ENCODE measurements at places on chromosomes 12 and 14.
A peak's percentile ranks its signal among the peaks of the same experiment; 100 is the strongest.

GRCh38 chr12:121483949-121484348 is 84.0 kb downstream of the RNF34 start:
- DNase-seq: no peak

DNA sequence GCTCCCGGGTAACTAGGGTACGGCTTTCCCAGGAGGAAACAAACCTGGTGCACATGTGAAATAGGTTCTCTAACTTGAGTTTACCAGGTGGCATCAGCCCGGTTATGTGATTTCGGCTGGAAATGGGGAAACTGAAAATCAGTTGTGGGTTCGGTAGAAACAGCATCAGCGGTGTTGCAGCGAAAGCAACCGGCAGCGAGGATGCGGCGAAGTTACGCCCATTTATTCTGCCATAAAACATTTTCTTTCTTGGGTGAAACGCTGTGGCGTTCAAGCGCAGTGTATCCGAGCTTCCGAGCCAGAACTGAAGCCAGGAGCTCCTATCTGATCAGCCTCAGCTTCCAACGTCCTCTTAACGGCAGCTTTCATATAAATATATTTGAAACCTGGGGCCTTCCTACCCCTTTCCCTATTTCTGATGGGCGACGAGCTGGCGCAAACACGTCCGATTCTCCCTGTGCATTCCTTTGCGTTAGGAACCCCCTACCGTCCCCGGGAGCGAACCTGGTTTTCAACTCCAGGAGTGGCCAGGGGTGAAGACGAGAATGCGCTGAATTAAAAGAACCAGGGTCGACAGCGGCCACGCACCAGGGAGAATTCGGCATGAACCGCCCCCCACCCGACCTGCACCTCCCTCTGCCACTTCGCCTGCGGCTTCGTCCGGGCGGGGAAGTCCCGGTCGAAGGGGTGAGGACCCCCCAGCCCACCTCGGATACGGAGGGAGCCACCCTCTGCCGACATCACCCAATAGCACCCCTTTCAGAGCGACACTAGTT is 1.6 kb downstream of the DPF3 start:
- no peak for DNase-seq

DNA sequence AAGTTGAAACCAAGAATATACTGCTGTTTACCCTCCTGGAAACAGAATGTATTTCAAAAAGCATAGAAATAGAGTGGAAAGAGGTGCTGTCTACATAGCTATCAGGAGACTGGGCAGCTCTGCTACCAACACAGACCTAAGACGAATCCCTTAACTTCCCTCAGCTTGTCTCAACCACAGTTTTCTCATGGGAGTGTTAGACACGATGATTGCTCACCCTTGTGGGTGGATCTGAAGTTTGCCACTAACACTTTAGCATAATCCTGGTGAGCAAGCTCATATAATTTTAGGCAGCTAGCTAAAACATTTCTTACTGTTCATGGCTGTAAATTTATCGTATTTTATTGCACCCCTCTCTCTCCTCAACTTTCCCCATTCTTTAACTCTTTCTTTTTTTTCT is 38.5 kb downstream of the C12orf75 start:
- DNase-seq: peak; percentile 42

DNA sequence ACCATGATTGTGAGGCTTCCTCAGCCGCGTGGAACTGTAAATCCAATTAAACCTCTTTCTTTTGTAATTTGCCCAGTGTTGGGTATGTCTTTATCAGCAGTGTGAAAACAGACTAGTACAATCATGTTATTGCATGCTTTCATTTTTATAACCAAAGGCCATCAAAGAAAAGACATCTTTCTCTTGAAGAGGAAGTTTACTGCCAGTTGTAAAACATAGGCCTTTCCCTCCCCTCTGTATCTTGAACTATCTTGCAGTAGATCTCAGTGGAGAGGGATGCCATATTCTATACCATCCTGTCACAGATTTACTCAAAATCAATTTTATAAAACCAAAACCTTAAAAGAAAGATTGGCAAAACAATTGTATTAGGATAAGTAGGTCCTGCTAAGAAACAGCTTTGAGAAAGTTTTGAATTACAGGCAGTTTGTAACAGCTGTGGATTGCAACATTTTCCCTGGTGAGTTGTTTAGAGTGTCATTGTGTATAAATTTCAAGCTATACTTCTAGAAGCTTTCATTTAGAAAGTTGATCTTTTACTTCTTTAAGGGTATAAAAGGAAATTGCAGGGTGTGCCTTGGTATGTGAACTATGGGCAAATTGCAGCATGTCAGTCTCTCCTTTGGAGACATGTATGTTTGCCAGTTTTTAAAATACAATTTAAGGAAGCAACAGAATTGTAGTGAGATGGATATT is 128.0 kb downstream of the ATP23 start:
- no peak for DNase-seq

GRCh38 chr12:109581856-109582255 is 8.3 kb downstream of the MVK start:
- DNase-seq: peak; percentile 70

DNA sequence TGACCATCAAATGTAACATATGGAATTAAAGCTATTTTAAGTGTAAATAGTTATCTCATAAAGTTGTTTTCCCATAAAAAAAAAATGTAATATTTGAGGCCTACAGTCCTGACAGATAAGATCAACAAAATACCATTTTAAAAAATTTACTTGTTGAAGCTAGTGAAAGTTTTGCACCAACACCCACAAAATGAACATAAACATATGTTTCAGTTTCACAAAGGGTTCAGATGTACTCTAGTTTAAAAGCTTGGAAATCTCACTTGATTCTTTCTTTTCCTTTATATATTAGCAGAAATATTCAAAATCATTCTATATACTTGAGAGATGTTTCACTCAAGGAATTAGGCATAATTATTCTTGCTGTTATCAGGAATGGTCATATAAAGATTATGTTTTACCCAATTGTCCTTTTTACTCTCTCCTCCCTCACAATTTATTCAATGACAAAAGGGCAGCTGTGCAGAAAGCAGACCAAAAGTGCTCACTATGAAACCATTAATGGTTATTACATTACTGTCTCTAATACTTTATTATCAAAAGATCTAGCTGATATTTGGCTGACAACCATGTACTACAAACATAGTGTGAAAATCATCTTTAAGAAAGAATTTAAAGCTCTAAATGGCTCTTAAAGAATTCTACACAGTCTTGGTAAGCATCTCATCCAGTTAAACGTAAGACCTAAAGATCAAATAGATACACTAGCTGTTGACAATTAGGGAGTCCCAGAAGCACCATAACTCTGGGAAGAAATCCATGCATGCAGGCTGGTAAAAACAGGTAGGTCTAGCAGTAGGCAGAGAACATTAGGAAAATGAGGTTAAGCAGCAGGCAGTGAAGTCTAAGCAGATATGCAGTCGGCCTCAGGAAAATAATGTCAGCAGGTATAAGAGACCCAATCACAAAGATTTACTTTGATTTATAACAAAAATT is 28.8 kb downstream of the KIF21A start:
- DNase-seq: no peak

- DNase-seq: no peak
These were observed 153.0 kb downstream of the NOVA1 start for GRCh38 chr14:26444822-26445221.

DNA sequence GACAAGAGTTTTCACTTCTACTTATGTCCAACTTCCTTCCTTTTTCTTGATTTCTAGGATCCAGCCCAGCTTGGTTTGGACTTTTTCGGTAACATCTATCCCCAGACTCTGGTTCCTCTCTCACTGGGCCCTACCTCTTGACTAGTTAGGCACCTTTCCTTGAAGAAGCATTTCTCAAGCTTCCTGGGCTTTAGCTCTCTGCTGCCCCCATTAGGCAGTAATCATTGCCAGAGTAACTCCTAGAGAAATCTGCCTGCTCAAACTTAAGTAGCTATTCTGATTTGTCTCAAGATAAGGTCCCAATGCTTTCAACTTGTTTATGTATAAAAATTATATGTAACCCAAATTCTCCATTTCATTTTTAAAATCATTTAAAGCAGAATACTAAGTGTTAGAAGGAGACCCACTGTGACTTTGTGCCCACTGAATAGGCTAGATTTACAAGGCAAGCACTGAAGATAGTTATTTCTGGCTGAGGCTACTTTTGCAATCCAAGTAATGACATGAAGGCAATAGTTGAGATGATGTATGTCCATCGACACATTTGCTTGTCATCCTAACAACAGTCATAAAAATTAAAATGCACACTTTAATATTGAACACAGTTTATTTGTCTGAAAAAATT is 275.0 kb upstream of the G2E3 start:
- DNase-seq: peak; percentile 38

- DNase-seq: no peak
These were observed 61.0 kb downstream of the HECTD4 start for GRCh38 chr12:112321245-112321644.

DNA sequence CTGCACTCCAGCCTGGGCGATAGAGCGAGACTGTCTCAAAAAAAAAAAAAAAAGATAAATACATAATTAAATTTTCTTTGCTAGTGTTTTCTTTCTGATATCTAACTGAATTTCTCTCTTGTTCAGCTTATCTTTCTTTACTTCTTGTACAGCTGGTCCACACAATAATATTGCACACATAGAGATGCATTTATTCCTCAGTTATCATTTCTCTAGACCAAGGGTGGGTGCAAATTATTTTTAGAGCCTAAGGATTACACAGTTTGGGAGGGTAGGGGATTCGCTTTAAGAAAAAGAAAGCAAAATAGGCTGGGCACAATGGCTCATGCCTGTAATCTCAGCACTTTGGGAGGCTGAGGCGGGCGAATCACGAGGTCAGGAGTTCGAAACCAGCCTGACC is 17.9 kb downstream of the A2ML1 start:
- no peak for DNase-seq

- DNase-seq: no peak
These were observed 34.2 kb upstream of the KRR1 start for GRCh38 chr12:75545636-75546035.

DNA sequence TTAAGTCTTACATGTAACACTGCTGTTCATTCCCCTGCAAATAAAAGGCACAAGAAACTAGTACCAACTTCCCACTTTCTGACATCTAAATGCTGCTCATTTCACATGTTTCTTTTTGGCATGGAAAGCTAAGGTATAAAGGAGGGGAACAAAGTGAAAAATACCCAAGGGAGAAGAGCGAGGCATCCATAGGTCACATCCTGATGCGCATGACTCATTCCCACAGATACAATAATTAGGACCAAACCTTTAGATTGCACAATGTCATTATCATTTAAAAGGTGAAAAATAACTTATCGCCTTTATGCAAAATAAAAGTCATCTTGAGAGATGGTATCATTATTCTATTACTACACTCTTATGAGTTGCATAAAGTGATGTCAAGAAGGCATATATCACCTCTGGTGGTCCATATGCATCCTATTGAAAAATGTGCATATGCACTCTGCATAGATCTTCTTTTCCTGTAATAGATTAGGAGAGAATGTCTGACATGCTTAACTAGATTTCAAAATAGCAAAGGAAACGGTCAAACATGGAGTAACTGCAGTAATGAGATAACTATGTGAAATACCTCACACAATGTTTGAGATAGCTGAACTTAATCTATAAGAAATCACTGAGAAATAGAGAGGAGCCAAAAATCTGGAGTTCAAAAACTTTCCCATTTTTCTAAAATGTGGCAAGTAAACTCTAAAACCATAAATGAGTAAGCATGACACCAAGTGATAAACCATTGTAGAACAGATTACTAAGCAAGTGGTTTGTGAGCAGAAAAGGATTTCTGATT is 382.5 kb upstream of the TMTC1 start:
- DNase-seq: no peak

GRCh38 chr14:38405851-38406635 is 150.2 kb upstream of the CLEC14A start:
- DNase-seq: no peak

DNA sequence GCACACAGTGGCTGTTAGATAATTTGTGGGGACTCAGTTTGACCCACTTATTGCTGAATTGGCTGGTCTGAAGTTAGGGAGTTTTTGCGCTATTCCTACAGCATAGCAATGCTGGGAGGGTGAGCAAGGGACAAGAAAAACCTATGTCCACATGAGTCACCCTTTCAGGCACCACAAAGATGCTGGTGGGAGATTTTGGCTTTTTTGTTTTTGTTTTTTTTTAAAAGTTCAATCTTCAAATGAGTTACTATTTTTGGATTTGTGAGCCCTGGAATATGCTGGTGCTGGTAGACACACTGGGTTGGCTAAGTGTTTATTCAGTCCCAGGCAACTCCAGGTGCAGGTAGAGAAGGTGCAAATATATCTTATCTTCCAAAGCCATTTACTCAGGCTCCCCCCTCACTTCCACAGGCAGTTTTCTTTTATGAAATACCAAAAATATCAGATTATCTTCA is 143.4 kb downstream of the BTG1 start:
- DNase-seq: no peak

DNA sequence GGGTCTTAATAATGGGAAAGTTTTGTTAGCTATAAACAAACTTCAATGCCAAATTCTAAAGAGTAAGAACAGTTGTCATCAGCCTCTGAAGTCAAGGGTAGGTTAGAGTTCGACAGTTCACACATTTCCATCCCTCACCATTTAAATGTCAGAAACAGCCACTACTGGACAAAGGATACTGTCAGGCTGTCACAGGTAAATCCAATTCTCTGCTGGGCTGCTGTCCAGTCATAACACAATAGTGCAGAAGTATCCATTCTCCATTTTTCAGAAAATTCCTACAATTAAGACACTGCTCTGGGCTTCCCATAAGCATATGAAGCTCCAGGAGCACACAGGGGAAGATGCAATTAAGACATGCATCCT is 221.4 kb downstream of the RPS29 start:
- DNase-seq: no peak

DNA sequence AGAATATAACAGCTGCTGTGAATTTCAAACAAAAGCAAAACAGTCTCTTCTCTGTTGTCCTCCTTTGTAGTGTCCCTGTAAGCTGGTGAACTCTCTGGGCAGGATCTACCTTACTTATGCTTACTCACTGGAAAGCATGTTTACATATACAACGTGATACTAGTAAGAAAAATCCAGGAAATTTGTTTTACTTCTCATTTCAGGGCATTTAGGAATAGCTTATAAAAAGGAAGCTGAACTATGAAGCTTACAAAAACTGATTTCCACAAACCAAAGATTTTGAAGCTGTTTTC is 311.0 kb downstream of the NOVA1 start:
- DNase-seq: no peak

DNA sequence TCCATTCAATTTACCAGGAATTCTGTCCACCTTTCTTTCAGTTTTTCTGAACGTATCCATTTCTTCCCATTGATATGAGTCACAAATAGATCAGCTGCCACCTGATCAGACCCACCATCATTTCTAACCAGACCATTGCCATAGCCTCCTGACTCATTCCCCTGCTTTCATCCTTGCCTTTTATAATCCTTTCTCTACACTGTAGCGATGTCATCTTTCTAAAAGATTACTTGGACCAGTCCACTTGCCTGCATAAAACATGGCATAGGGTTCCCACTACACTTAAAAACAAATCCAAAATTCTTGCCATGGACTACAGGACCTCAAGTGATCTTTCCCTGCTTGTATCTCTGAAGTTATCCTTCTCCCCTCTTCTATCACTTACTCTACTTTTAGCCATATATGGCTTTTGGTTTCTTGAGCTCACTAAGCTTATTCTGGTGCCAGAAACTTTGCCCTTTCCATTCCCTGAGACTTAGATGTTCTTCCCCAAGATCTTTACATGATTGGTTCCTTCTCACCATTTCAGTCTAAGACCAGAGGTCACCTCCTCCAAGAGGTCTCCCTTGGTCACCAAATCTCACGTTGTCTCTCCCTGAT is 149.5 kb upstream of the KRR1 start:
- DNase-seq: no peak

Data from AG08396 (cell line).